ENCODE measurements at places on chromosomes 13 and 19.

- DNase-seq, result no peak
Measured at GRCh38 chr19:47000373-47000772, 19.3 kb upstream of the NPAS1 start.

DNA sequence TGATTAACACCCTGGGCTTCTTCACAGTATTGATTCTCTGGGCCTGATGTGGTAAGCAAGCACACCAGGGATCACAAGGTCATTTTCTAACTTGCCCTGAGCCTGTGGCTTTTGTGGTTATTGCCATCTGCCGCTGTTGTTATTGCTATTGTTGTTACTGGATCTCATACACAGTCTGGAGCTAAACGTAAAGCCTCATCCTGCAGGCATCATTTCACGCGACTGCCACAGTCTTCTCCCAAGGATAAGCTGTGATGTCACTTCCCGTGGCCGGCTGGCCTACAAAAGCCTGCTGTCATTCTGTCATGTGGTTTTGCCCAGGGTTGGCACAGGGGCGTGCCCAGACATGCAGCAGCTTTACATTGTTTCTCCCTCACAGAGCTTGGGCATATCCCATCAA, 154.0 kb upstream of the GPR12 start:
- DNase-seq, result no peak

DNA sequence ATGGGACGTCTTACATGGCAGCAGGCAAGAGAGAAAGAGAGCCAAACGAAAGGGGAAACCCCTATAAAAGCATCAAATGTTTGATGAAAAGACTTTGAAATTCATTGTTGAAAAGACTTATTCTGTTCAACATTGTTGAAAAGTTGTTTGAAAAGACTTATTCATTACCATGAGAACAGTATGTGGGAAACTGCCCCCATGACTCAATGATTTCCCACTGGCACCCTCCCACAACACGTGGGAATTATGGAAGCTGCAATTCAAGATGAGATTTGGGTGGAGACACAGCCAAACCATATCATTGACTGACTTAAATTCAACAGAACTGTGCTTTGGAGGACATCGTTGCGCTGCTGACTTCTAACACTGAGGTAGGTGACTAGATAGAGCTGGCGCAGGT, 48.0 kb upstream of the RCBTB2 start:
- DNase-seq, result no peak

DNA sequence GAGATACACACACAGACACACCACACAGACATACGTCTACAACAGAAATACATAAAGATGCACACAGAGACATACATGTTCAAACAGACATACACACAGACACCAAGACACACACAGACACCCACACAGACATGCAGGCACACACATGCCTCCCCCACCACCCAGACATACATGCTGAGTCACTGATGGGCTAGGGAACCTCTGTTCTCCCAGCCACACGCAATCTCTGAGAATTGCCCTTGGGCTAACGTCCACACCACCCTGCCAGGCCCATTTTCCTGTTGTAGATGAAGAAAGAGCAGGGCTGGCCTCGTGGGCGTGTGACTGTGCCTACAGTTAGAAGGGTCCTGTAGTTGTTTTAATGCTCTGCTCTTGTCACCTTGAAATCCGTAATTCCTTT, 261.9 kb downstream of the KCNRG start:
- DNase-seq, result no peak

- no peak for DNase-seq
Measured at GRCh38 chr19:5718579-5719273, 1.2 kb downstream of the LONP1 start.
